ENCODE measurements at places on chromosomes 1 and 21.

DNA sequence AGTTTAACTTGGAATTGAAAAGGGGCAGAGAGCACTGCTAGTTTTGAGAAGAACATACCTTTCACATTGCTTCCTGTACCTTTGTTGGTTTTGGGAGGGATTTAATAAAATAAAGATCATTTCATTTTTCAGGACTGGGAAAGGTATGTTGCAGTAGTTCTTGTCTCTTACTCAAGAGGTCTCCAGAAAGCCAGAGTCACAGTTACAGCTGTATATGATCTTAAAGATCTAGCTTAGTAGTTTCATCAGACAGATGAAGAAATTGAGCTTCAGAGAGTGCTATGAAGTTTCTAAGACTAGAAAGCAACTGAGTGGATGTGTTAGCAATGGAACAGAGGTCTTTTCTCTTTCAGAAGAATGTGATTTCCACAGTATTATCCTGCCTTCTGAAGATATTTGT lies 1.0 kb downstream of the OR10K2 start:
- no peak for DNase-seq

DNA sequence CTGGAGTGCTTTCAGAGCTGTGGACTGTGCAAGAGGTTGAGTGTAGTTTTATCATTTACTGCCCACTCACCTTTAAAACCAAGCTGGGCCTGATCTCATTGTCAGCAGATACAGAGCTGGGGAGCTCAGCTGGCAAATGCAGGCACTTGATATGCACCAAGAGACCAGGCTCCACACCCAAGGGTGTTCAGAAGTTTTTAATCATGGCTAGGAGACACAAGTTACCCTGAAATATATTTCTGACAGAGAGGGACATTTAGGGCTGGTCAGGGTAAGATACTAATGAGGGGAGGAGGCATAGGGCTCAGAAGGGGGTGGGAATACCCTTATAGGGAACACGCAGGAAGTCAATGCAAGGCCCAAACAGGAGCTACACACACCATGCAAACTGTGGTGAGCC lies 153.7 kb downstream of the ELAVL4 start:
- DNase-seq = no peak

DNA sequence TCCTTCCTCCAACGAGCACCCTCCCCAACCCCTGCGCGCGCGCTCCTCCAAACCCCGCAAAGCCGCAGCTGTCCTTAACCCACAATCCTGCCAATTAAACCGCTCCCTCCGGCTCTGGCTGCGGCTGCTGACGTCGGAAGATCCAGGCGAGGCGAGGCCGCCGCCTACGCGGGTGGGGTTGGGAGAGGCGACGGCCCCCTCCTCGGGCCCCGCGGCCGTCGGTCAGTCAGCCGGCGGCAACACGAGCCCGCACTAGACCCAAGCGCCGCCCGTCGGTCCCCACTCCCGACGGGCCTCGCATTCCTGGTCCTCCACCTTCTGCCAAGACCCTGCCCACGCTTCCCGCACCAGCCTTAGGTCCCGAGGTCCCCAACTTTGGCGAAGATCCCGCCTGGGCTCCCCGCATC lies 75.4 kb downstream of the VWA5B1 start:
- DNase-seq = no peak

- DNase-seq = no peak
These were observed 192.8 kb downstream of the PRDM2 start for GRCh38 chr1:13892671-13893325.

GRCh38 chr21:46544003-46544402 lies 60.9 kb downstream of the S100B start:
- no peak for DNase-seq

DNA sequence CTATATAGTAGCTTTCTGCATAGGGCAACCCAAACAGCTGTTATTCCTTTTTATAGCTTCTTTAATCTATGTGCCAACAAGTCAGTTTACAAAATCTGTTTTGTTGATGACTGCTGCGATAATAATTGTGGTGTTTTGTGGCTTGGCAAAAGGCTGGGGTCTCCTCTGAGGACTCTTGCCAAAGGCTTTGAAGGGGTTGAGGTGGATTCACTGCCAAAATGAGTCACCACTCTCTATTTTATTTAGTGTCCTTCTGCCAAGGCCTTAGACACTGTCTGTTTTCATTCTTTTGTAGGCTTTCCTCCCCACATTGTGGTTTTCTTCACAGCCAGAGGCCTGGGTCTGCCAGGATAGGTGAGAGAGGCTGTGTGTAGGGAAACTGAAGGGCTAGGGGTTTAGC lies 161.8 kb downstream of the NFIA start:
- no peak for DNase-seq

DNA sequence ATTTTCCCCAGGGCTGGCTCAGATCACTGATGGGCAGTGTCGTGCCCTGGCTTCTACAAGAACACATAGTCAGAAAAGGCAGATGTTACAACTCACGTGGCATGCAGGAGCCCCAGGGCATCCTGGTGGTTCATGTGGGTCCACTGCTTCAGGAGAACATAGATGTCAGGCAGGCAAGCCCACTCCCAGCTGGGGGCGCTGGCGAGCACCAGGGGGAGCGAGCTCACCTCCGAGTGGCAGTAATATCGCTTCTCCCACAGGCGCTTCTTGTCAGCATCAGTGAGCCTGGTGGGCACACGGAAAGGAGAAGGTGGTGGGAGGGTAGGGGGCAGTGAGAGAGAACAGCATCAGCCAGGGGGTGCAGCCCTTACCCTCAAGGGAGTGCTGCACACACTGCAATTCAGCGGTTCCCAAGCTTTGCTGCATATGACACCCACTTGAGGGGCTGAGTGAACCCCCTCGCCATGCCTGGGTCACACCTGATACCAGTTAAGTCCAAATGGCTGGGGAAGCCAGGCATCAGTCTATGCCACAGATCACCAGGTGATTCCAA lies 34.3 kb upstream of the PPP1R15B start:
- peak; percentile 62 for DNase-seq
